ENCODE measurements at places on chromosomes 1 and 21. TPM values are rescaled to one million over a fixed set of nuclear protein-coding genes. Genes with fewer than 3 reads are reported as not detected.

DLGAP3 gene
- total RNA-seq = 0.07 TPM

HUNK gene
- total RNA-seq = not detected

TCHH gene
- total RNA-seq = 0.03 TPM

APCS gene
- not detected for total RNA-seq

CD1D gene
- total RNA-seq = 0.59 TPM

S100A9 gene
- total RNA-seq = not detected

BPNT1 gene
- total RNA-seq = 26.8 TPM

FAM43B gene
- 0.13 TPM for total RNA-seq

NCF2 gene
- 0.39 TPM for total RNA-seq

All from smooth muscle cell of the pulmonary artery (primary cell).